Dermis microvascular lymphatic vessel endothelial cell (primary cell): ENCODE measurements at places on chromosomes 2 and 18. TPM values are rescaled to one million over a fixed set of nuclear protein-coding genes. Genes with fewer than 3 reads are reported as not detected.

Gene SPDYA
- total RNA-seq: 0.13 and 0.26 TPM in 2 replicates

Gene SFT2D3
- 3.5 and 4.9 TPM in 2 replicates for total RNA-seq

Gene LOXHD1
- under 0.01 TPM in 2 replicates for total RNA-seq

Gene TBR1
- total RNA-seq: under 0.01 TPM in 2 replicates

Gene C18orf32
- 6.7 and 10.0 TPM in 2 replicates for total RNA-seq

Gene NMUR1
- not detected in 2 replicates for total RNA-seq

Gene MFSD6
- 6.3 and 6.7 TPM in 2 replicates for total RNA-seq

Gene ASIC4
- not detected in 2 replicates for total RNA-seq

Gene VSNL1
- total RNA-seq: 0.13 TPM in 1 of 2 replicates, not detected in the other

Gene GCFC2
- total RNA-seq: 14.0 and 14.1 TPM in 2 replicates

Gene EGR4
- not detected in 2 replicates for total RNA-seq

Gene RIT2
- total RNA-seq: not detected in 2 replicates

Gene CXCR4
- total RNA-seq: 26.8 and 37.0 TPM in 2 replicates

Gene PFN4
- total RNA-seq: 0.26 and 0.51 TPM in 2 replicates

Gene RAX
- total RNA-seq: not detected in 2 replicates

Gene ADGRF3
- under 0.01 and 0.13 TPM in 2 replicates for total RNA-seq

Gene C1GALT1C1L
- 0.13 TPM in 1 of 2 replicates, not detected in the other for total RNA-seq

Gene TUBB8B
- not detected in 2 replicates for total RNA-seq

Gene AMMECR1L
- total RNA-seq: 12.2 and 16.3 TPM in 2 replicates

Gene TWIST2
- total RNA-seq: 0.38 TPM in 1 of 2 replicates, not detected in the other

Gene SF3B6
- total RNA-seq: 106 and 139 TPM in 2 replicates

Gene MAP2
- 3.3 and 11.2 TPM in 2 replicates for total RNA-seq

Gene MAP3K19
- not detected in 2 replicates for total RNA-seq

Gene PAX8
- under 0.01 TPM in 2 replicates for total RNA-seq

Gene POTEC
- total RNA-seq: not detected in 2 replicates

Gene VAMP5
- total RNA-seq: 89.2 and 109 TPM in 2 replicates

Gene C2orf68
- total RNA-seq: 16.6 and 20.7 TPM in 2 replicates

Gene AGBL5
- total RNA-seq: 16.2 and 18.1 TPM in 2 replicates

Gene L3MBTL4
- 5.1 and 10.2 TPM in 2 replicates for total RNA-seq

Gene COL4A3
- not detected in 2 replicates for total RNA-seq

Gene CMPK2
- 0.64 and 0.89 TPM in 2 replicates for total RNA-seq

Gene TRABD2A
- total RNA-seq: 0.25 and 0.51 TPM in 2 replicates
